ENCODE measurements at places on chromosomes 1 and 21.

DNA sequence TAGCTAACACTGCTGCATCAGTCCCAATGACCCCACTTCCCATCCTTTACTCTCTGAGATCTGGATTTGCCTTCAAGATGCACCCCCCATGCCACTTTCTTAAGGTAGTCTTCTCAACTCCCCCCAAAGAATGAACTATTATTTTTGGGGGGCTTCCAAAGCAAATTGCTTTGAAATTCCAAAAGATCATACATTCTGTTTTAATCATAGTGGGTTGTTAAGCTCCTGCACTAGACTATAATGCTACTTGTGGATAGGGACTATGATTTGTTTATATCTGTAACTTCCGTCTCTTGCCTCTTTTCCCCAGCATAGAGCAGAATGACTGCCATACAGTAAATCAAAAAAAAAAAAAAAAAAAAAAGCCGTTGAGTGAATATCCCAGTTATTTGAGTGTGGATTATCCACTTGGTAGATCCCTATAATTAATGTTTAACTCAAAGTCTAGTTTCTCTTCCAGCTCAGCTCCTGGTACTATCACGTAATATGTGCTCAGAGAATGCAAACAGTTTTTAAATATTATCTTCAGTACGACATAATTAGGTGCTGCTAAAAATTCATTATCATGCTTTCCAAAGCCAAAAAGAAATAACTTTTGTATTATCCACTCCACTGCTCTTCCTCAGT is 26.9 kb downstream of the KIRREL1 start:
- DNase-seq, result no peak

DNA sequence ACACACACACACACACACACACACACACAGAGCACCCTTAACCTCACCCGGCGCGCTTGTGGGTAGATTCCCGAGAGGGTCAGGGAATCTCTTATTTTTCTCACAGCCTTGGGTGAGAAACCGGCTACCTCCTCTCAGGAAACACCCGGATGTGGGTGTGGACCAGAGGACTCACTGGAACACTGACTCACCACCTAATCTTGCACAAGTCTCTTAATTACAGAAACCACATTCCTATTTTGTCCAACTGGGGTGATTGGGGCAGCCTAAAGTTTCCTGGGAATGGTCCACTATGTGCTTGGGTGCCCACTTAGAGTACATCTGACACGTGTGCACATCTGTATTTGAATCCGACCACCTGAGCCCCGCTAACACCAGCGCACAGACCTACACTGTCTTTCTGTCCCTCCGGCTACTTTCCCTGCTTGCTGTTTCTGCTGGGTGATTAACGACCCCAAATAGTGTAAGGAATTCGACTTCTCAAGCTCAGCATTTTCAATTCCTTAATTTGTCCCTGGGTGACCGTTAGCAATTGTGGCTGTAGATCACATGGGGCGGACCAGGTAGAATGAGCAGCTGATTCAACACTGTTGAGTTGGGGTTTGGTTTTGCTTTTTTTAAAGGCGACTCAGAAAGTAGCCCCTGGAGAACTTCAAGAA is 14.0 kb upstream of the TBX15 start:
- DNase-seq, result no peak

DNA sequence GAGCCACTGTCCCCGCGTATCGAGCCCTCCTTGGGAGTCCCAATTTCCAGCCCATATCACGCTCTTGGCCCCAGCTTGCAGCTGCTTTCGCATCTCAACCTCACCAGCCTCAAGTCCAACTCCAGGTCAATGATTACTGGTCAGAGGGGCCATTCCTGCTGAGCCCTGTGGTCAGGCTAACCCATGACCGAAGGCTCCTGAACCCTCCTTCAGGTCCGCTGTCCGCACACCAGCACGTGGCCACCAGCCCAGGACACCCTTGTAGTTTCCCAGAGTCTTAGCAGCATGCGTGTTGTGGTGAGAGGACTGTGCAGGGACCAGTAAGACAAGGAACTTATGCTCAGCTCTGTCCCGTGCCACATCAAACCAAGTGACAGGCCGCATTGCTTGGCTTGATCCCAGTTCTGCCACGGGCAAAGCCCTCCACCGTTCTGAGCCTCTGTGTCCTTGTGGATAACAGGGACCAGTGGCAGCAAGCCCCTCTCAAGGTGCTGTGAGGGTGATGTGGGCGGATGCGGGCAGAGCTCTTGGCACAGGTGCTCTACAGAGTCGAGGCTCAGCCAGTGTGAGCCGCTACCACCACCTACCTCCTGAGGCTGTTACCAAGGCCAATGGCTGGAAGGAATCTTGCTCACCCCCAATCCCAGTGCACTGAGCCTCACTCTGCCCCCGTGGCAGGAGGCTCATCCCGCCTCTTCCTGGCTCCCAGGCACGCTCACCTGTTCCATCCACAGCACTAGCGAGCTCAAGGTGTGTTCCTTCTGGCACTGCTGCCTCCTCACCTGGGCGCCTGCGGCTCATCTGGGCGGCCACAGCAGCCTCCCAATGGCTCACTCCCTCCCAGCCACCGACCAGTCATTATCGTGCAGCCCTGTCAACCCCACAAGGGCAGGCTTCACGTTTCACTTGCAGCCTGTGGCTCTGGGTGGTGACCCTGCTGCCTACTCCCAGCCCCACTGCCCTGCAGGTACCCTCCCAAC is 20.4 kb downstream of the KRTAP10-1 start:
- DNase-seq, result no peak

GRCh38 chr1:237891979-237892378 is 1.3 kb upstream of the ZP4 start:
- no peak for DNase-seq

DNA sequence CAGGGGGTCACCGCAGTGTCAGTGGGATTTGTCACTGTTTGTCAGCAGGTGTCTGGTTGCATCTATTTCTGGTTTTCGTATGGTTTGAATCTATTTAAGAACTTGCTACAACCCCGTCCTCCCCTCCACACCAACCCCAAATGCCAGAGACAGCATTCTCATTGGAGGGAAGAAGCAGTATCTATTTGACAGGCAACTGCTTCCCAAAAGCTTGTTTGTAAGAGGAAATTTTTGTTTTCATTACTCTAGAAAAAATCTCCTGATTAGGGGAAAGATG is 54.4 kb downstream of the NR5A2 start:
- DNase-seq, result no peak

- no peak for DNase-seq
Observed at GRCh38 chr1:201136355-201137023, 9.5 kb upstream of the ASCL5 start.

GRCh38 chr1:66617362-66618184 is 83.6 kb downstream of the SGIP1 start:
- no peak for DNase-seq

DNA sequence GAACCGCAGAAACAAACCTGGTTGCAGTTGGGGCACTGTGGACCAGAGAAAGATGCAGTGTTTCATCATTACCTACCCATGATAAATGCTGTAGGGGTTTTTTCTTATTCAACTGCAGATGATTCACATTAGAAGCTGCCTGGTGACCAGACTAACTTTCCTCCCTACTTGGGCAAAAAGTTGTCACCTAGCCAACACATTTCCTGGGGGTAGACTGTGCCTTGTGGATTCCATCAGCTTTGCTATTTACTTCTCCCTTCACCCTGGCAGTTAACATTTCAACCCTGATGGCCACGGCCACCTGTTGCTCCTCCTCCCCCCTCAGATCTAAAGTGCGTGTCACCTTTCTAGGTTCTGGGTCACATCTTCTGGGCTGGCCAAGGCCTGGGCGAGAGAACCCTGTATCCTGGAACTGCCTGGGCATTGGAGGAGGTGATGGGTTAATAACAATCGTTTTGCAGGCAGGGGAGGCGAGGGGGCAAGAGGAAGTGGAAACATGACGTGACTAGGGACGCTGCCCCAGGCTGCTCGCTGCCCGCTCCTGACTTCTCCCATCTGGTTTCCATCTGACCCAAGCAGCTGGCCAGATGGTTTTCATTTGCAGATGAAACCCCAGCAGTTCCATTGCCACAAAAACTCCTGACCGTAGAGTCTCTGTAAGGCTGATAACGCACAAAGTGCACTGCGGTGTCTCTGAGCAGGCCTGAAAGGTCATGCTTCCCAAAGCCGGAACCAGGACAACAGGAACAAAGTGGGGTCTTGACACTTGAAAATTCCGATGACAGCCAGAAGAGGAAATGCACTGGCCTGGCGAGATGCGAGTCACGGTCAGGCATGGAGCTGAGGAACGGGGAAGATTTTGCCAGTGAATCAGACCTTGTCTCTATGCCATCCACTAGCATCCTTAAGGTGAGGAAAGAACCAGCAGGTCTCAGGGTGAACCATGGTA is 36.6 kb downstream of the CAPZB start:
- no peak for DNase-seq

GRCh38 chr1:42533101-42533863 is 70.2 kb downstream of the CCDC30 start:
- no peak for DNase-seq
